ENCODE measurements at places on chromosomes 7 and 10.

DNA sequence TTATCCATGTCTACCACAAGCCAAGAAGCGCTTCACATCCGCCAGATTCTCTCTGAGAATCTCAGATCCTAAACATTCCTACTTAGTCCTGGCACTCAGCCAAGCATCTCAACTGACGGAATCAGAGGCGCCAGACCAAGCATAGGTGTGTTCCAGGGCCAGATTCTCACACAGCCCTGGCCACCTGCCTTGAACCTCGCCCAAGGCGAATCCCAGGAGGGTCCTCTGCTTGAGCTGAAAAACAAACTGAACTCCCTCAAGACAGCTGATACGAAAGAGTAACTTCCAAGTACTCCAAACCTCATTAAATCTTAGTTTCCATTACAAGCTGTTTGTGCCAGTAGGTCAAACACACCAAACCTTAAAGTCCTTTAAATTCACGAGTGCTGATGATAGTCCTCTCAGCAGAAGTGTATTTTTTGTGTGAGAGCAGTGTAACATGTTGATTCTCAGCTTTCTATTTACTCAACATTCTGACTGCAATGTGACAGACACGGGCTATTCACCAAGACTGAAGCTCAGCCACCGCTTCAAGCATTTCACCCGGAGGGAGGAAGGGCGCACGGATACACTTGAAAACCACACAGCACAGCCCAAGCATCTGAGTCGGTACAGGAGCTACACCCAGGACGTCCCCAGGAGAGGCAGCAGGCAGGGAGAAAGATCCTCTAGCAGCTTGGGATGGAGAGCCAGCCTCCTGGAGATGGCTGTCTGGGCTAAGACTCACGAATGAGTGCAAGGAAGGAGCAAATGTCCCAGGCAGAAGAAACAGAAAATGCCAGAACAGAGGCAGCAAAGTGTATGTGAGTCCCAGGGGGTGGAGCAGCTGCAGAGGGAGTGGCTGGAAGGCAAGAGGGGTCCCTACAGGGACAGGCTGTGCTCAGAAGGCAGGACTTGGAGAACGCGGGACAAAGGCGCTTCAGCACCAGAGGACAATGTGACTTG, 6.0 kb downstream of the PARD3 start:
- no peak for DNase-seq

GRCh38 chr7:107692501-107692900, 31.9 kb downstream of the SLC26A4 start:
- no peak for DNase-seq

DNA sequence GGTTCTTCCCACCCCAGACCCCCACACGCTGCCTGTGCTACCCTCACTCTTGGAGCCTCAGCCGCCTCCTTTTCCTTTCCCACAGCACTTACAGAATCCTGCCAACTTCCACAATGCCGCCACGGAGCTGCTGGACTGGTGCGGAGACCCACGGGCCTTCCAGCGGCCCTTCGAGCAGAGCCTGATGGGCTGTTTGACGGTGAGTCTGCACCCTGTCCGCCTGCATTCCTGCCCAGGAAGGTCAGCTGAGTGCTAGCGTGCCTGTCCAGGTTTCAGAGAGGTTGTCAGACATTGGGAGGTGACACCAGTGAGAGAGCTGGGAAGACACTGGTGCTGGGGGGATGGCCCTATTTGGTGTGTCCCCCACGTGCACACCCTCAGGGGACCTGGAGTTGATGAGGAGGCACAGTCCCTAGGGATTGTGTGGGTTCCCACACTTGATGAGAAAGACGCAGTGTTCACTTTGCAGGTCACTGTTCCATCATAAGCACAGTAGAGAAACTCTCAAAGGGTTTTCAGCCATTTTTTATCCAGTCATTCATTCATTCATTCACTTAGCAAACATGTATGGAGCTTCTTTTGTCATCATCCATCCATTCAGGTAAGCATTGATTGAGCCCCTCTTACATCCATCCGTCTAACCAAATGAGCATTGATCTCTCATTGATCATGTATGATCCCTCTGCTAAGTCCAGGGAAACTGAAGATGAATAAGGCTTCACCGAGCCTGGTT, 138.9 kb upstream of the PPIF start:
- DNase-seq: no peak

DNA sequence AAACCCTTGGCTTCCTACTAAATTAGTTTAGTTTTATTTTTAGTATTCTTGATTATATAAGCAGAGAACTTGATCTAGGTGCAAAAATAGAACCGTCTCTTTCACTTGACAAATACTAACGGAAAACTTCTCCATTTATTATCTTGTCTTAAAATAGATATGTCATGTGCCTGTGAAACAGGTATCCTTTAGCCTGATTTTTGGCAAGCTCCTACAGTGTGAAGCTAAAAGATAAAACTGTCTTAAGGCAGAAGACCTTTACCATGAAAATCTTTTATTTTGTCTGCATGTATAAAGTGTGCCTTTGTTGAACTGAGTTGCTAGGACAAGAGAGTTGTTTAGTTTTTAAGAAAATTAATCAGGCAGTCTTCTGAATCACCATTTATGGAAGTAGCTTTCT, 90.6 kb downstream of the CYP51A1 start:
- no peak for DNase-seq

- no peak for DNase-seq
These were observed 119.3 kb downstream of the NRP1 start for GRCh38 chr10:33215154-33215553.

DNA sequence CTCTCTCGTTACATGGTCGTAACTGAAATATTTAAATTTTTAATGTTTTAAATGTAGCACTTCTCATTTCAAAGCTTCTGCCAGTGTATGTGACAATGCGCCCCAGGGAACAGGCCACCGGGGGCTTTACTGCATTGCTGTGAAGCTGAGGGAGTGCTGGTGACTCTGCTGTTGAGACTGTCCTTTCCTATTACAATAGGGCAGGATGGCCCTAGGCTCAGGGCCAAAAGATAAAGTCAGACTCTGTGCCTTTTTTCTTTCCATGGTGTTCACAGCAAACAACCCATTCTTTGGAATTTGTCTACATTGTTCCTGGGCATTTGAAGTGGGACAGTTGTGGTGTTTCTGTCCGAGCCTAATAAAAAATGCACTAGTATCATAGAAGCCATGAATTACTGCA, 107.3 kb downstream of the GALNT11 start:
- DNase-seq: no peak

GRCh38 chr10:79131836-79132631, 63.3 kb downstream of the ZMIZ1 start:
- no peak for DNase-seq

DNA sequence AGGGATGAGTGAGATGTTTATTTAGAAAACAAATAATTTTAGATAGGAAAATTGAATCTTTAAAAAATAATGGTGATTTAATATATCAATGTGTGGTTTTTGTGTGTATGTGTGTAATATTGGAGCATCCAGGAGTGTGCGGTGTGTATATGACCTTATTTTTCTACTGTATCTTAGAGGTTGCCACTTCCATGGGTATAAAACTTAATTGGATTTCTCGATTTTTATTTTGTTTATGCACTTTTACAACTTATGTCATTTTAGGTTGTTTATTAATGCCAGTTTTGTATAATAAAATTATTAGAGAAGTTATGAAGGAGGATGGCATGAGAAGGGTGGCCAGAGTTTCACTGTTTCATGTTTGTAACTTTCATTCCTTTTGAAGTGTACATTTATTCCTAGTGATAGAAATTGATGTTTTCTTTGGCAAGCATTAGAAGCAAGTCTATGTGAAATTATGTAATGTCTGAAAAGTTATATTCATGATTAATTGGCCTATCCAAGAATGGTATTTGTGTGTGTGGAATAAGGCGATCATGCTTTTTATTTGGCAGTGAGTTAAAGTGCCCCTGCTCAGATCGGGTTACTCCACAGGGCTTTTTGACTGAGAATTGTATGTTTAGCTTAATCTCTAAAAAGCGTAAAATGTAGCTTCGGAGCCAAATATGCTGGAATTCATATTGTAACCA, 110.3 kb downstream of the KAT6B start:
- DNase-seq: no peak

GRCh38 chr7:3917436-3917835, 616.4 kb downstream of the SDK1 start:
- DNase-seq: no peak

DNA sequence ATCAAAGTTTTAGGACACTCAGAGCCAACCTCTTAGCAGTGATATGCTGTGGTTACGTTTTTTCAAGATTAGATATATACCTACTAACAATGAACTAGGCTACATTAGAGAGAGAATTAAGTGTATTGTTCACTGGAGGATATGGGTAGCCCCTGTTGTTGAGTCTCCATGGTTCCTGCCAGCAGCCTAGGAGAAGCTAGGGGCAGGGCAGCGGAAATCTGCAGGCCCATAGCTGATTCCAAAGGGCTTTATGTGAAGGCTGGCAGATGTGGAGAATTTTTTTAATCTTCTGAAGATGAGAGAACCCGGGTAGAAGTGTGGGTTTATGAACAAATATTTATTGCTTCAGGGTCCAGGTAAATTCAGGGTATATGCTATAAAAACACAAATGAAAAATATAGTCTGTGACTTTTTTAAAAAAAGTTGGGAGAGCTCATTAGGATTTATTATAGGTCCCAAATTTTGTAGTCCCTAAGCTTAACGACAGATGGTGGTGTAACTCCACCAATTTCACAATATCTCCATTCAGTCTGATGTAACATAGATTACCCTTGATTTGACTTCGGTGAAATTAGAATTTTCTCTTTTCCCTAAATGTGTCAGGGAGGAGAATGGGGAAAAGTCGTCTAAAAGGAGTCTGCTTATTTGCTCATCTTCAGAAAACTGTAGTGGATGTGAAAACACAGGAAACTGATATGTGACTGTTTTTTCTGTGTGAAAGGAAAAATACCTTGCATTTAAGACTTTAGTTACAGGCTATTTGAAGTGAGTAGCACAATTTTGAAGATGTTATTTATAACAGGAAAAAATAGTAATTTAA, 163.0 kb upstream of the PPP1R3A start:
- DNase-seq: no peak

GRCh38 chr10:132637477-132638129, 100.0 kb downstream of the INPP5A start:
- no peak for DNase-seq

DNA sequence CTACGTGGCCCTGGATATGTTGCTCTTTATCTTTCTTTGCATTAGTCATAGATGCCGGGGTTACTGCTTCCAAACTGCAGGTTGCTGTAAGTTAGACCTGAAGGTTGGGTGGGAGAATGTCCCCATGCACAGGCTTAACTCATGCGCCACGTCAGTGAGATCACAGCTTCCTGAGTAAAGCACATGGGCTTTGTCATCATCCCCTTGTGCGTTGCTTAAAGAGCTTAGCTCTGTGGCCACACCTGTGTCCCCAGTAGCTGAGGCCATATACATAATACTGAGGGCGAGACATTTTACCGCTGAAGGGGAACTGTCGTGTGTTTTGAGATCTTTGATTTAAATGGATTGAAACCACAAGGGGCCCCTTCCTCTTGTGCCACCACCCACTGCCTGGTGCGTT, 45.8 kb upstream of the BTBD16 start:
- no peak for DNase-seq

GRCh38 chr10:62155054-62155680, 113.5 kb downstream of the RTKN2 start:
- no peak for DNase-seq

DNA sequence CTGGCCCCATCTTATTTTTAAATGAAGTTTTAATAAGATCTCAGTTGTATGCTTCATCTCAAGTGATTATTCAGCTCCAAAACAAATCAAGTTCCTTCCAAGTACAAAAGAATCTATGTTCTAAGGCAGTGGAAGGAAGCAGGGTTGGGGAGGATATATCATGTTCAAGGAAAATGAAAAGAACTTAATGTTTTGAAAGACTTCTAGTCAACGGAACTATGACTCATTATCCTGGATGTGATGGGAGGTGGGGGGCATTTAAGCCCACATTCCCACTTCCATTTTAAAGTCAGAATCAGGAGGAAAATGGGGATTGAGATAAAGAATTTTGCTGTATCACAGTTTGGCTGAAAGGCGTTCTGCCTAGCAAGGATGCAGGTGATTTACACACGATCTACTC, 59.4 kb downstream of the FANK1 start:
- no peak for DNase-seq

DNA sequence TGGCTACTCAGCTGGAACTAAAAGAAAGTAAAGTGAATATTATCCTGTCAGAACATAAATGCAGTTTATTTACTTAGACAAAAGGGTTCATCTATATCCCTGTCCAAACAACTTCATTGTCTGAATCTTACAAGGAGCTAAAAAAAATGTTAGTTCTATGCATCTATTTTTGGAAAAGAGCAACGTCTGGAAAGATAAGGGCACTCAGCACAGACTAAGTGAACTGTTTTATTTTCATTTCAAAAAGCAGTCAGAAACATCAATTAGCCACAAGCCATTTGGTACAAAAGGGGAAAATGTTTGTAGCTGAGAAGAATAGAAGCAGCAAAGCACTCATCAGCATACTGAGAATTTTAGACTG, 245.5 kb downstream of the FOXP2 start:
- no peak for DNase-seq

DNA sequence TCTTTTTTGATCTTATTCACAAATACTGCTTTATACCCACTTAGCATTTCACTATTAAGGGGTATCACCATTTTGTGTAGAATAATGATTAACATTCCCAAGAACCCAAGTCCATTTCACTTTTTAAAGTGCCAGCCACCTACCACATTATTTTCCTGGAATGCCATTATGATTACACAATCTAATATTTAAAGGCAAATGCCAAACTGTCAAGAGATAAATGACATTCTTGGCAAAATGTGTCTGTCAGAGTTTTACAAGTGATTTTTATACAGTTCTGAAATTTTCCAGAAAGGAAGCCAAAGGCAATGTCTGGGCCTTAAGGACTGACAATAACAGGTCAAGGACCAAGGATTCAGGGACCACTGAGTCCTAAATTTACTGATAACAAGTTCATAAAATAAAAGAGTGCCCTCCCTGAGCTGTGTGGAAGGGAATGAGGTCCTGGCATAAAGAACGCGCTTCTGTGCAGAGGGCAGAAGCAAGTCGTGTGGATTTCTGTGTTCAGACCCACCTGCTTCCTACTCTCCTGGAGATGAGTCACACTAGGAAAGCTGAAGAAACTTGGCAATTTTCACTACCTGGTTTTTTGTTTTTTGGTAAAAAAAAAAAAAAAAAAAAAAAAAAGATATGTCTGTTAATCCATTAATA, 66.5 kb downstream of the UBE2H start:
- DNase-seq: no peak

All from stimulated activated CD8-positive, alpha-beta memory T cell treated with anti-CD3 and anti-CD28 coated beads, Interleukin-4, amount 100 ng/mL, for 4 hours (primary cell).